DMS 273 treated with DMSO at 0.1 percent for 48 hours (cell line): ENCODE measurements at places on chromosomes 3 and 15.

GRCh38 chr3:68103811-68104210, 449.4 kb upstream of the SUCLG2 start:
- DNase-seq: no peak

DNA sequence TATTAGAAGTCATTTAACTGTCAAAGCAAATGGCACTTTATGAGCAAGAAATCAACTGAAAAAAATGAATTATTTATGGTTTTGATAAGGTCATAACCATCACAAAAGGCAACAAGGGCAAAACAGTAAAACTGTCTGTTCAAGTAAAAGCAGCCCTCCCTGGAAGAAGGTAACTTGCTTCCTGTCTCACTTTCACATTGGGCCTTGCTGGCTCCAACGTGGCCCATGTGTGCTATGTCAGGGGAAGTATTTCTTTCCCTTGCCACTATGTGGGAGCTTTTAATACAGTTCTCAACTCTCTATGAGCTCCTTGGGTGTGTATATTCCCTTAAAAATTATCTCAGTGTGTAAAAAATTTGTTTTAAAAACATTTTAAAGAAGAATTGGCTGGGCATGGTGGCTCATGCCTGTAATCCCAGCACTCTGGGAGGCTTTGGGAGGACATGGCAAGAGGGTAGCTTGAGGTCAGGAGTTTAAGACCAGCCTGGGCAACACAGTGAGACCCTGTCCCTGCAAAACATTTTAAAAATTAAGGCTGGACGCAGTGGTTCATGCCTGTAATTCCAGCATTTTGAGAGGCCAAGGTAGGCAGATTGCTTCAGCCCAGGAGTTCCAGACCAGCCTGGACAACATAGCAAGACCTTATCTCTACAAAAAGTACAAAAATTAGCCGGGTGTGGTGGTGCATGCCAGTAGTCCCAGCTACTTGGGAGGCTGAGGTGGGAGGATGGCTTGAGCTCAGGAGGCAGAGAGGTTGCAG, 45.2 kb upstream of the TJP1 start:
- no peak for DNase-seq

GRCh38 chr3:2976212-2976611, 134.0 kb downstream of the IL5RA start:
- DNase-seq: no peak

- no peak for DNase-seq
These were observed 3.9 kb upstream of the CCDC9B start for GRCh38 chr15:40344631-40345120.

DNA sequence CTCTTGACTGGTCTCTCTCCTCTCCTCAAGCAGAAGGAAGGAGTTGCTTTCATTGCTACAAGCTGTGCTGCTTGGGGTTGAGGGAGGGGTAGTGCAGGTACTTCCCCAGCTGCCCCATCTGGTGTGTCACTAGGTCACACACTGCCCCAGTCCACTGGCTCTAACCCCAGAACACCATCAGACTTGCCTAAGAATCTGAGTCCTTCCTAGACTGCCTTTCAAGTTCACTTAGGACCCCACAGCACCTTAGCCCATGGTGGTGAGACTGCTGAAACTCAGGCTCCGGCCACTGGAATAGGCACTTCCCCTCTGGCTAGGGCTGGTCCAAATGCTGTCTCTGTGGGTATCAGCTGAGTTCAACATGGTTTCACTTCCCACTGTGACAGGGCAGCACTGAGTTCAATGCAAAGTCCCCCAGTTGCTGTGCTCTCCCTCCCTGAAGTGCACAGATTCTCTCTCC, 279.7 kb upstream of the GOLGA6L4 start:
- DNase-seq: no peak

- DNase-seq: no peak
These were observed 105.4 kb upstream of the CTDSPL start for GRCh38 chr3:37756311-37756710.

GRCh38 chr15:66069751-66070150, 183.8 kb downstream of the MEGF11 start:
- DNase-seq: no peak

GRCh38 chr3:53747559-53747958, 98.7 kb downstream of the CHDH start:
- no peak for DNase-seq

DNA sequence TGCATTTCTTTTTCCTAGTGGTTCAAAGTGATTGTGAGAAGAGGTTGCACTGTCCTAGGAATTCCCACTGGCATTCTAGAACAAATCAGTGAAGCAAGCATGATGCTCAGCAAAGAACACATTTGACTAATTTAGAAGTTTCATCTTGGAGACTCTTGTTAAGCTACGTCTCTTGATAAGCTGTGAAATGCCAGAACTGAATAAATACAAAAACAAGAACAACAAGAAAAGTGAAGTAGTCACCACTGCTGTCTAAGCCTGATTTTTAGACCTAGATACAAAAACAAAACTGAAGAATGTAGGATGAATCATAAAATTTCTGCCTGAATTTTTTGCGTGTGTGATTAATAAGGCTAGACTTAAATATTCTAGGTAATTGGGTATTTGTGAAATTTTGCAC, 1162.4 kb downstream of the TUSC7 start:
- no peak for DNase-seq

- no peak for DNase-seq
These were observed 97.7 kb downstream of the RPL39L start for GRCh38 chr3:187041362-187042307.

- DNase-seq: peak; percentile 33
These were observed 1264.3 kb upstream of the ALCAM start for GRCh38 chr3:104102386-104102785.

- no peak for DNase-seq
These were observed 33.8 kb downstream of the MSL2 start for GRCh38 chr3:136162322-136162721.

GRCh38 chr3:49724586-49724985, 835 bp upstream of the GMPPB start:
- DNase-seq: no peak

DNA sequence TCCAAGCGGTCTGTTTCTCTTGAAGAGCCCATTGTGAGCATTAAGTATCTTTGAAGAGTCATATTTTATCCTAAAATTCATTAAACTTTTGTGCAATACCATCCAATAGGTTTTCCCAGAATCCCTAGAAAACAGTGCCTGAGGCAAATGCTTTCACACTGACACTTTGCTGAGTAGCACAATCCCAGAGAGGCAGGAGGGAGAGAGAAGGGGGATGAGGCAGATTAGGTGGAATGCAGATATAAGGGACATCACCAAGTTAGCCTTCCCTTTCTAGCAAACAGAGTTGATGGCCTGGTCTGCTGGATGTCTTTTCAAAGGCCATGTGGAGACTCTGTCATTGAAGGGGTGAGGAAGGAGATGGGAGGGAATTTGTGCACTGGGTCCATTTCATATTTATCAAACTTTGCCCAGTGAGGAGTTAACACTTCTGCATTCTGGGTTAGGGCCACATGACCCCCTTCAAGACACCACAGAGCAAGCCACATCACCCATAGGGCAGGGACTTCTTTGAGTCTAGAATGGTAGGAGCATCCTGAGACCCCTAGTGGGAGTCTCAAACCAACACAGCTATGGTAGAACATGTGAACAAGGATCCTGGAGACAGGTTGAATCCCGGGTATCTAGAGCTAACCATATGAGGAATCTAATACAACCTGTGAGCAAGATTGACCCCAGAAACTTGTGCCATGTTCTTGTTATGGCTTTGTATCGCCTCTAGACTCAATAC, 32.0 kb upstream of the SEMA6D start:
- no peak for DNase-seq

DNA sequence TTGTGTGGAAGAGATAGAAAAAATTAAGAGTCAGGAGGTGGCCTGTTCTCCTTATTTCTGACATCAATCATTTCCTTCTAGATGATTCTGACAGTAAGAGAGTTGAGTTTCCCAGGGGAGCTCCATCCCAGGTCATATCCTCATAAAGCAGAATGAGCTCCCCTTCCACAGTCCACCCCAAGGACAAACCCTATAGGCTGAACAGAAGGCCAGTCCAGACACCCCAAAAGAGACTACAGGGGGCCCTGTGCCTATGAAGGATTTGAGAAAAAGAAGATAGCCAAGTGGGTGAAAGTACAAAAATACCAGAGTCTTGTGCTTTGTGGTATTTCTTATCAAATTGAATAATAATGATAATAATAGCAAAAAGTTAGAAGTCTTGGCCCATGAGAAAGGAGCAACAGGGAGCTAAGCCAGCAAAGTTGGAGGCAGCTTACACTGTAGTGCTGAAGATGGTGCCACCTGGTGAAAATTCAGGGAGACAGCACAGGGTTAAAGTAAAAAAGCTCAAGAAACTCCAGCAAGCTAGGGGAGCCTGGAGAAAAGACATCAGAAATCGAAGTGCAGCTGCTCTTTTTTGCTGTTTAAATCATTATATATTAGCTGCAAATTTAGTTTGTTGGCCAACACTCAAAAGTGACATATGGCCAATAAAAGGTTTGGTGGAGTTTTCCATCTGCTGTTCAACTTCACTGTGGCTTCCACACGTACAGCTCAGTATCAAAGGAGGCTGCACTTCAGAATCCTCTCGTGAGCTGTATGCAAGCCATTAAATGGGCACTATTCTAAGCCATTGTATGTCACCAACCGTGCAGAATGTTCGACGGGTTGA, 35.8 kb upstream of the SLC24A5 start:
- DNase-seq: peak; percentile 93

- DNase-seq: no peak
These were observed 8.1 kb upstream of the GNB5 start for GRCh38 chr15:52199271-52199670.

GRCh38 chr3:105235221-105235620, 131.5 kb upstream of the ALCAM start:
- DNase-seq: no peak

GRCh38 chr15:92831336-92831654, 68.8 kb upstream of the CHD2 start:
- no peak for DNase-seq

DNA sequence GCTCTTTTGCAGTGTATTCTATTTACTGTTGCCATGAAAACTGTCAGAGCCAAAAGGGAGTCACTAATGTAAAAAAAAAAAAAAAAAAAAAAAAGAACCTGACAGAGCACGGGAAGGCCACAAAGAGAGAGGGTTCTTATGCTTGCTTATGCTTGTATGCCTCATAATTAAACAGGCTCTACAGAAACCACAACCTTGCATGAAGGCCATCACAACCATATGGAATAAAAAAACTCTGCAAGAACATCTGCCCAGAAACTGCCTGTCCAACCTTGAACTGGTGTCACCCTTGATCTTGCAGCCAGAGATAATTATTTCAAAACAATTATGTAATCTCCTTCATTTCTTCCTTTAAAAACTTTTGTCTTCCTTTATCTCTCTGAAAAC, 50.1 kb downstream of the CFAP20DC start:
- peak; percentile 10 for DNase-seq

- DNase-seq: no peak
These were observed 58.1 kb downstream of the ATP10A start for GRCh38 chr15:25805031-25805430.

- no peak for DNase-seq
These were observed 60.3 kb downstream of the MAP6D1 start for GRCh38 chr3:183764847-183765731.

DNA sequence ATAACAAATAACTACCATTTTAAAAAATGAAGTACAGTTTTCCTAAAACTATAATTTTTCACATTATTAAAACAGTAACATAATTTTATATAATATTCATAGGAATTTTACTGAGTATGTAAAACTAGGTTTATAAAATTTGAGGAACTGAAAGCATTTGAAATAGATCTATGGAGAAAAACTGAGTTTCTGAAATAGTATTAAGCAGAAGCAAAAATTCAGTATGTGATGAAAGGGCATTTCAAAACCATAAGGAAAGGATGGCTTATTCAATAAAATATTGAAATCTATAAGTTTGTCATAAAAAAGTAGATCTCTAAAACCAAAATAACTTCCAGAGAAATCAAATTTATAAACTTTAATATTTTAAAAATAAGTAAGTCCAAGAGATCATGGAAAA, 53.4 kb downstream of the GBE1 start:
- no peak for DNase-seq

DNA sequence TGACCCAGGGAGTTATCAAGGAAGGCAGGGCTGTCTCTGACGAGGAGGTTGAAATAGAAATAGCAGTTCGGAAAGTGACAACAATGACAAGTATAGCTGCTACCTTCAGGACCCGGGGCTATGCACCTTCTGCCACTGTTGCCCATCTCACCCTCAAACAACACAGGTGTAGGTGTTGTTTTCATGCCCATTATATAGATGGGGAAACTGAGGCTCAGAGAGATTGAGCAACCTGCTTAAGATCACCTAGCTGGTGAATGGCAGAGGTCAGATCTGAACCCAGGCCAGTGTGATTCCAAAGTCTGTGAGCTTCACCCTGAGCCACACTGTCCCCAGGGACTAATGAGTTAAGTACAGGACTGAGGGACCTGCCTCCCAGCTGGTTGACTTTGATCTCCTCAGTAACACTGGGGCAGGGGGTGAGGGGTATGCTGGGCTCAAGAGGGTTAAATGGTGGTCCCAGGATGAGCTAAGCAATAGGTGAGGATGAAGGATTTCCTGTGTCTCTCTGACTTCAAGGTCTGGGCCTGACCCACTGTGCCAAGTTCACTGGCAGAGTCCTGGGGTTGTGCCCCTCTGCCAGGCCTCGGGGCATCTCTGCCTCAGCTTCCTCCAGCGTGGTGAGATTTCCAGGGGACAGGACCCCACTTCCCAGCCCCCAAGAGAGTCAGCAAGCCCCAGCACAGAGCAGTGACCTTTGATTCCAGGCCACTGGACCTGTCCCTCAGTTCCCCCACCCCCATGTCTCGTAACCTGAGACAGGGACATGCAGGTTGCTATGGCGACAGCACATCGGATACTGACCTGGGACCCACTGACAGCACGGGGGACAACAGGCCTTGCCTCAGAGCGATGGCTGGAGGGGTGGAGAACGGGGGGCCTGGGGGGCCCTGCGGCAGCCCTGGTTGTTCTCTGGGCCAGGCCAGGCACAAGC, 35.0 kb downstream of the ATP2B2 start:
- DNase-seq: no peak

DNA sequence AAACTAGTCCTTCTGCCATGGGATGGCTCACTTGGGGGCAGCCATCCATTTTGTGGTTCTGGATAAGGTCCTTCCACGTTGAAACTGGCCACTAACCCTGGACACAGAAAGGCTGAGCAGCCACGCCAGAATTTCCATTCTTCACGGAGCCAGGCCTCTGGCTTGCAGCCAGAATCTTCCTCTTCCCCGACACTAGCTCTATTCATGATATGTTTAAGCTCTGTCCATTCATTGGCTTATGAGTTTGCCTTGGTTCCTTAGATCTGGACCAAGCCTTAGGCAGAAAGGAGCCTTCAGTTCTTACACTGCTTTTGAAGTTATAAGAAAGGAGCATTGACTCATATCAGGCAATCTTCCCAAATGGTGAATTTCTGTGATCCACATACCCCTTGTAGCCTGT, 288.4 kb upstream of the GOLGA6L4 start:
- DNase-seq: no peak

DNA sequence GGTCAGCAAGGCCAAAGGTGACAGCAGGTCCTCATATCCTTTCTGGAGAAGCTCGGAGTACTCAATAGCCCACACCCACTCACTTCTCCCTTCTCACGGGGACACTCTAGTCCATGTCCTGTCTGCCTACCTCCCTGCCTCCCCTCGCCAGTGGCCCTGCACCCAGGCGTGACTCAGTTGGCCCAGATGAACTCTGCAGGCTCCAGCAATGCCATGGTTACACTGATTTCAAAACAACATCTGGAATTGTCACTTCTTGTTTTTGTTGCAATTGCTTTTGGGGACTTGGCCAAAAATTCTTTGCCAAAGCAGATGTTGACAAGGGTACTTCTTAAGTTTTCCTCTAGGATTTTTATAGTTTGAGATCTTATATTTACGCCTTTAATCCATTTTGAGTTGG, 13.0 kb downstream of the IL16 start:
- no peak for DNase-seq
